ENCODE measurements at places on chromosomes 4 and X.

GRCh38 chr4:121338518-121338917 is 42.3 kb downstream of the QRFPR start:
- DNase-seq = no peak

DNA sequence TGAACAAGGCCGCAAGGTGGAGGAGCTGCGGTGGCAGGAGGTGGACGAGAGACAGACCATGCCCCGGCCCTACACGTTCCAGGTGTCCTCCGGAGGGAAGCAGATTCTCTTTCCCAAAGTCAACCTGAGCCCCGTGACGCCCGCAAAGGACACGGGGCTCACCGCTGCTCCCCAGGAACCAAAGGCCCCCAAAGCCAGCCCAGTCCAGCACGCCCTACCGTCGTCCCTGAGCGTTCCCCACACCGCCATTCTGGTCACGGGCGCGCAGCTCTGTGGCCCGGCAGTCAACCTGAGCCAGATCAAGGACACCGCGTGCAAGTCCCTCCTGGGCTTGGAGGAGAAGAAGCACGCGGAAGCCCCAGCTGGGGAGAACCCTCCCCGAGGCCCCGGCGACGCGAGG is 72.2 kb downstream of the AASDH start:
- no peak for DNase-seq

DNA sequence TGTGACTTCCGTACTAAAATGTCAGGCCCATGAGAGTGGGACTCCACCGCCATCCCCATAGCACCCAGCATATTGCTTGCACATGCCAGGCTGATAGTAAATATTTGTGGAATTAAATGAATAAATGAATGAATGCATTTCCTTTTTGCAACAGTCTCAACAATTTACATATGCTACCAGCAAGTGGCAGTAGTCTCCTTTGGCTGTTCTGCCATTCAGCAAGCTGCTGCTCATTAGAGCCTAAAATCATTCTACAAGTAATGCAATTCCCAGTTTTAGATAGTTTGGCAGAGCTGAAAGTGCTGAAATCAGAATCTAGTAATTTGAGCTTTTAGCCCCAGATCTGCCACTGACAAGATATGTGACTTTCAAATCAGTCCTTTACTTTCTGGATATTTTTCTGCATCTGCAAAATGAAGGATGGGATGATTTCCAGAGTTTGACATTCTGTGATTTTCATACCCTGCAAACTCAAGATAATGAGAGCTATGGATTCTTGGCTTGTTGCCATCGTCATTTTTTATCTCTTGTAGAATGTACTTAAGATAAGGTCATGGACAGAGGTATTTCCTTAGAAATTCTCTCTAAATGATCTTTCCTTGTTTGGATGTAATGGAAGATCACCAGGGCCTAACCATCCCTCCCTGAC is 35.7 kb upstream of the INTS6L start:
- DNase-seq = peak; percentile 2

- DNase-seq = no peak
Measured at GRCh38 chr4:70544279-70544868, 26.0 kb downstream of the AMTN start.

All from HS-5 (cell line).